Hypothalamus (tissue), 51 donors: ENCODE measurements at places on chromosomes 16 and 17.

GRCh38 chr16:17921357-17921978 lies 415.1 kb downstream of the NPIPA8 start:
- DNase-seq: no peak

- no peak for DNase-seq
Measured at GRCh38 chr16:82867485-82867884, 240.7 kb downstream of the CDH13 start.

DNA sequence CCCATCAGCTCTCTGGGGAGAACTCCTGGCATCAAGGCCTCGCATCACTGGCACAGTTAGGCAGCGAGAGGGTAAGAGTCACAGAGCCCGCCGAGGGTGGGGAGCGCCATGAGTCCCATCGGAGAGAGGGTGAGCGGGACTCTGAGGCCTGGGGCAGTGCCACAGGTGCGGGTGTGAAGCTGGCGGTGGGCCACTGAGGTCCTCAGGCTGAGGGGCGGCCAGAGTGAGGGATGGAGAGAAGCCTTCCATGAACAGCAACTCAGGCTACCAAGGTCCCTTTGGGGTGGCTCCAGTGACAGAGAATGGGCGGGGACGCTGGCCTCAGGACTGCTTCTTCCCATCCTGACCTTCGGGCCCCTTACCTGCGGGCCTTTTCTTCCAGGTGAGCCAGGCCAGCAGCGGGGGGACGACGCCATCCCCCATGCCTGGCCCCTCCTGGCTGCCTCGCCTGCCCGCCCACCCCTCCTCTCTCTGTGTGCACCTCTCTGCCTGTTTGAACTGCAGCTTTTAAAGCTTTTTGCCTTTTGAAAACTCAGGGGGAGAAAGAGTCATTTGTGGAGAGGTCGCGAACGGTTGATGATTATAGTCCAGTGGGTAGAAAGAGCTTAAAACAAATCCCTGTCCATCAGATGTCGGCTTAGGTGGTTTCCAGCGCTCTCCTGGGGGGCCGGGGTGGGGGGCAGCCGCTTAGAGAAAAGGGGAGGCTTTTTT lies 149.3 kb upstream of the GSE1 start:
- no peak for DNase-seq

- no peak for DNase-seq
Measured at GRCh38 chr16:88633684-88634140, 4.7 kb upstream of the IL17C start.

DNA sequence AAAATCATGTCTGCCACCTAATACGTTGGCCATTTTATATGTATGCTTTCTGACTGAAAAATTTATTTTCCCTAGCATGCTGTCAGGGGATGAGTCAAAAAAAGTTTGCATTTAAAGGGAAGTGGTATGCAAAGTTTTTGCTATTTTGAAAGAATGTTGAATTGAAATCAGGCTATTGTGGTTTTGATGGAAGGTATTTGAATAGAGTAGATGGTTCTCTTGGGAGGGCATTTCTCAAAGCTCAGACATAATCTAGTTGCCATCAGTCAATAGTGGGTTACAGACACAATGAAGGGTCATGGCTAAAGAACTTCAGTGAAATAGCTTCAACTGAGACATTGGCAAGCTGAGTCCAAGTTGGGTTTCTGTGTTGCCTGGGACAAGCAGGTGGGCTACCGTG lies 102.4 kb downstream of the MAP2K6 start:
- no peak for DNase-seq

DNA sequence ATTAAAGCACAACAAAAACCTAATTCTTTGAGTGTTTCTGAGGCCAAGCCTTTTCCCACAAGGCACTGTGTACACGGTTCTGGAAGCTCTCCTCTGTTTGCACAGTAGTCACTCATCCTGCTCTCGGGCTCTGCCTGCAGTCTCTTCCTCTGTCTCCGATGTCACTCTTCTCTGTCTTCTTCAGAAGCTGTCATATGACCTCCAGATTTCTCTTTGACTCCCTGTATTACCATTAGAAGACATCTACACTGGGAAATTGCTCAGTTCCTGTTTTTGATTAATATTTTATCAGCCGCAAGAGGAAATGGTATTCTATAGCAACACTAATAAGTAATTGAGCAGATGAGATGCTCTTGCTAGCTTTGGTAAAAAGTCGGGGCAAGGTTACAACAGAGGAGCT lies 422.9 kb downstream of the WWOX start:
- no peak for DNase-seq

GRCh38 chr17:82984751-82985427 lies 94.5 kb upstream of the METRNL start:
- DNase-seq: no peak

- DNase-seq: peak; percentile 89
Measured at GRCh38 chr16:471353-472198, 46.1 kb downstream of the RAB11FIP3 start.

DNA sequence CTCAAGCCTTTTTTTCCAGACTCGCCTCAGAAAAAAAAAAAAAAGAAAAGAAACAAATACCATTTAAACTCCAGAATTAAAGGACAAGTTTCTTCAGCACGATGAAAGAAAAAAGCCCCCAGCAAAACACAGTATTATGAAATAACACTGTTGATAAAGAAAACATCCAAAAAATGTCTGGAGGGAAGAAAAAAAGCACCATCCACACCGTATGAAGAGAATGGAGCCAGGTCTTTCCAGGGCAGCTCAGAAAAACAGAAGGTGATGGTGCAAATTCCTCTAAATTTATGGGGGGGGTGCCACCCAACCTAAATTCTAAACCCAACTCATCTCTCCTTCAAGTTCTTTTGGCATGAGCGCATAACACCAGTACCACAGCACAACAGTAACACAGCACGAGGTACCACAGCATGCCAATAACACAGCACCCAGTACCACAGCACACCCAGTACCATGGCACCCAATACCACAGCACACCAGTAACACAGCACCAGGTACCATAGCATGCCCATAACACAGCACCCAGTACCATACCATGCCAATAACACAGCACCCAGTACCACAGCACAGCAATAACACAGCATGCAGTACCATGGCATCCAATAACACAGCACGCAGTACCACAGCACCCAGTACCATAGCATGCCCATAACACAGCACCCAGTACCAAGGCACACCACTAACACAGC lies 19.0 kb downstream of the AXIN1 start:
- no peak for DNase-seq

GRCh38 chr16:8682551-8683259 lies 8.3 kb downstream of the ABAT start:
- no peak for DNase-seq

DNA sequence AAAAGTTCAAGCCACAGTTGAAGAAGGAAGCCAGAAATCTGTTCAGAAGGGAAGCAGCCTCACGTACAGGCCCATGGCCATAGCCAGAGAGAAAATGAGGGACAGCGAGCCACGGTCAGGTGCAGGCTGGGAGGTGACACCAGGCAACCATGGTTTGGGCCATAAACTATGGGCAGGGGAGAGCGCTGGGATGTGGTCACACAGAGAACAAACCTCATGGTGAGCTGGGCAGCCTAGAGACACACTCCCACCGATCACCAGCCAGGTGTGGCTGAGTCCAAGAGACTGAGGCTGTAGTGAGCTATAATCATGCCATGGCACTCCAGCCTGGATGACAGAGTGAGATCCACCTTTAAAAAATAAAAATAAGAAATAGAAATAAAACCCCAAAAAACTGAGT lies 76.5 kb downstream of the NETO2 start:
- no peak for DNase-seq
